ENCODE measurements at places on chromosomes 1 and 21.

DNA sequence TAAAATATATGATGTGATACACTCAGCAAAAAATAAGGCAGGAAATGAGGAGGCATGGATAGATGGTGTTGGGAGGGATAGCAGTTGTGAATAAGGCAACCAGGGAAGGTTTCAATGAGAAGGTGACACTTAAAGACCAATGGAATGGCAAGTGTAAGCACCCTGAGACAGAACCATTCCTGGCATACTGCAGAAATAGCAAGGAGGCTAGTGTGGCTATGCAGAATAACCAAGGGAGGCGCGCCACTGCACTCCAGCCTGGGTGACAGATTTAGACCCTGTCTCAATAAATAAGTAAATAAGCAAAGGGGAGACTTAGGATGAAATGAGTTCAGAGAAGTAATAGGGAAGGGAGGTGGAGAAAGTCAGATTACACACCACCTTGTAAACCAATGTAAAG is 113.9 kb downstream of the TOMM20 start:
- DNase-seq: no peak

GRCh38 chr1:110523011-110523410 is 4.0 kb upstream of the KCNA10 start:
- DNase-seq: no peak

DNA sequence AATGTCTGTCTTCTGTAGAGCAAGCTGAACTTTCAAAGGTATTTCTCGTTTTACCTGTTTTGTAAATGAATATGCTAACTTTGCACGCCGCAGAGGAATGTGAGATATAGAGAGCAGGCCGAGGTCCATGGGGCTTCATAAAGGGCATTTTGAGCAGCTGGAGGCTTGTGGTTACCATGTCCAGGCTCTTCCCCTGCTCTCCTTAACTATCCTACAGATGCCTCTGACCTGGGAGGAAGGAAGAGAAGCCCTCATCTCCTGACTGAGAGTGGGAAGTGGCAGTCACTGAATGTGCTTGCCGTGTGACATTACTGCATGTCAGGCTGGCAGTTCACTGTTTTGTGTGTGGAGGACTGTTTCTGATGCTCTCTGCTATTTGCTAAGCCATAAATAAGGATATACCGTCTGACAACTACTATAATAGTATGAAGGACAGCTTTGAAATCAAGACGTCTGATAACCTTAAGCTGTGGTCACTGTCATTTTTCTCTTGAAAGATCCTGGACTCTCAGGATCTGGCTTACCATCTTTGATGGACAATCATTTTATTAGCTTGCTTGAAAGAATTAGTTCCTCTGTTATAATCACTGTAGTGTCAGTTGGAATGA is 92.2 kb downstream of the DYRK1A start:
- no peak for DNase-seq

DNA sequence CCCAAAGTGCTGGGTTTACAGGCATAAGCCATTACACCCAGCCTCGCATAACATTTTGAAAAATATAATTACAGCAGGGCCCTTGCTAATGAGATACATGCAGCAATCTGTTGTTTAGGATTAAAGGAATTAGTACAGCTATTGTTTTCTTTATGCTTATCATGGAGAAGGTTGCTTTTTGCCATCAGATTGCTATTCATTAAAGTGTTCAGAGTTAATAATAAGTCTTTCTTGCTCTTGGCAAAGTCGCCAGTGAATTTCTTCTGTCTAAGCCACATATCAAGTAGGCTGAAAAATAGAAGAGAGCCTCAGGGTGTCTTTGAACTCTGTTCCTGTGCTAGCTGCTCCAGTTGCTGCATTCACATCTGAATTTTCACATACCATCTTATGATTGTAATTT is 144.1 kb downstream of the POU2F1 start:
- DNase-seq: no peak

GRCh38 chr1:31984419-31985347 is 29.0 kb upstream of the KHDRBS1 start:
- DNase-seq: no peak

DNA sequence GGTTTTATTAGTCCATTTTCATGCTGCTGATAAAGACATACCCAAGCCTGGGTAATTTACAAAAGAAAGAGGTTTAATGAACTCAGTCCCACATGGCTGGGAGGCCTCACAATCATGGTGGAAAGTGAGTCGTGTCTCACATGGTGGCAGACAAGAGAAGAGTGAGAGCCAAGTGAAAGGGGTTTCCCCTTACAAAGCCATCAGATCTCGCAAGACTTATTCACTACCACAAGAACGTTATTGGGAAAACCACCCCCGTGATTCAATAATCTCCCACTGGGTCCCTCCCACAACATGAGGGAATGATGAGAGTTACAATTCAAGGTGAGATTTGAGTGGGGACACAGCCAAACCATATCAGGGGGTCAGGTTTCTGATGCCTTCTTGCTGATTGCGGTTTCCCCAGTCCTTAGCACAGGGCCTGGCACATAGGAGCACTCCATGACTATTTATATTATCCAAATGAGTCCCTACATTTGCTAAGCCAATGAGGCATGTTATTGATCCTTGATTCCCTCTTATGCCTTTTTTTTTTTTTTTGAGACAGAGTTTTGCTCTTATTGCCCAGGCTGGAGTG is 35.3 kb upstream of the PAXBP1 start:
- no peak for DNase-seq

GRCh38 chr21:42621166-42621818 is 32.1 kb upstream of the PDE9A start:
- DNase-seq: no peak

DNA sequence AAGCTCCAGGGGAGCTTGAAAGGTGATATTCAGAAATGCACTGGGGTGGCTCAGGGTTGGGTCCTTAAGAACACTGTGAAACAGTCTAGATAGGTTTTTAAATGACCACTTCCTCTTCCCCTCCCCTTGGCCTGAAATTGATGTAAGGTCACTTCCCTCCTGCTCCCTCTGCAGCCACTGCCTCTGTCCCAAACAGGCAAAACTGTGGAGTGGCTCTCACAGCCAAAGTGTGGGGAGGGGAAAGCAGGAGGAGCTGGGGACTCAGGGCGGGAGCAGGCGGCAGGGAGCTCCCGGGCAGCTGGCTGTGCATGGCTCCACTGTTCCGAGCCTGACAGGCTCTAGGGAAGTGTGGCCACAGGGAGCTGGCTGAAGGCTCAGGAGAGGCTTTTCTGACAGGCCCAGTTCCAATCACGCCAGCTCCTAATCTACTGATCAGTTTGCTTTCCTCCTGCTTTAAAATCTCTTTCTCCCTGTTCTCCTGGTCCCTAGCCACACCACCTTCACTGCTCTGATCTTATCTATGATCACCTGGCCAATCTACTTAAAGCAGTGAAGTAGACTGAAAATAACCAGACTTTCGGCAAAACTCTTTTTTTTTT is 5.1 kb upstream of the CSRP1 start:
- DNase-seq: no peak

DNA sequence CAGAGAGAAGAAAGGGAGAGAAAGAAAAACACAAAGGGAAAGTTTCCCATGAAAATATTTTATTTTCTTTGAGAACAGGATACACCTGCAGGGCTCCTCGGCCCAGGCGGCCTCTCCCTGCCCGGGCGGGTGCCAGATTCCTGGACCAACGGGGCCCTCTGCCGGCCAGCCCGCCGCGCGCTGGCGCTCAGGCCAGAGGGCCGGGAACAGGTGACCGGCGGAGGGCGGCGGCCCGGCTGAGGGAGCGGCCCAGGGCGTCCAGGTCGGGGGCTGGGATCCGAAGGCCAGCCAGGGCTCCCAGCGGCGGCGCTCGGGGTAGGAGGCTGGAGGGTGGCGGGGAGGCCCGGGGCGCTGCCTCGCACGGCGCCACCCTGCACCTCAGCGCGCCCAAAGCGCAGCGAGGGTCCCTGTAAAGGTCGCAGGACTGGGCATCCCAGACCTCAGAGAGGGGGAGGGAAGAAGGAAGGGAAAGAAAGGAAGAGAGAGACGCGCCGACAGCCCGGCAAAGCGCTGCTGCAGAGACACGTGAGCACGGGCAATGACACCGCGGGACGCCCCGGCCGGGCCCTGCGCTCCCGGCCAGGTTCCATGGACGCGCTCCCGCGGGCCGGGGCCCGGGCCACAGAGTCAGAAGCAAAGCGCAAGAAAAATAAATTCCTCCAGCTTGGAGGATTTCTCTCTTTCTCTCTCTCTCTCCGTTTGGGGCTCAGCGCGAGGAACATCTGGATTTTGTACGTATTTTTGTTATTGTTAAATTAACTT is 927 bp downstream of the WNT9A start:
- no peak for DNase-seq

DNA sequence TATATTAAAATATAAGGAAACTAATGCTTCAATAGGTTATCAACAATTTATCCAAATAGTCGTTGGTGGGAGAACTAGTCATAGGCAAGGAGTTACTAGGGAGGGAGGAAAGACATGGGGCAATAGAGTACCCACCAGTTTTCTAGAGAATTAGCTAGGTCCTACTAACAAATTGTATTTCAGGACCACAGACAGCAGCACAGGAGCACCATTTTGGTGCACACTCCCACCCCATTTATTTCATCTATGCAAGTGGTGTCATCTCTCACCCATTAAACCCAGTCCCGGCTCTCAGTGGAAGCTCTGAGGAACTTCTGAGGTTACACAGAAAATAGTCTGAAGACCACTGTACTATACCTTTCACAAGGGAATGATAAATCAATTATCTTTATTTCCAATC is 89.0 kb upstream of the BCAR3 start:
- DNase-seq: no peak

DNA sequence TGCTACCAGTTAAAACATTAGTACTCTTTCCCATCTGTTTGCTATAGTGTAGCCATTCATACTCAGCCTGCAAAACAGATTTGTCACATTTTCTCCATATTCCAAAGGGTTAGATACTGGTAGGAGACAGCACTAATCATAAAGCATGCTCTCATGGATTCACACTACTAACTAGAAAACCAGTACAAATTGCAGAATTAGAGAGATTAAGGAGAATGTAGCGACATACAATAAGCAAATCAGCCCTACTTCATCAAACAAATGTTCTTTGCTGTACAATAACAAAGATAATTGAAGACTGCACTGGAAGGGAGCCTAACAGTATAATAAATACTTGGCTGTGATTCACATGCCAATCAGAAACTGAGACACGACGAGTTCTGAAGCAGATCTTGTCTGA is 368.0 kb upstream of the PRMT6 start:
- no peak for DNase-seq

DNA sequence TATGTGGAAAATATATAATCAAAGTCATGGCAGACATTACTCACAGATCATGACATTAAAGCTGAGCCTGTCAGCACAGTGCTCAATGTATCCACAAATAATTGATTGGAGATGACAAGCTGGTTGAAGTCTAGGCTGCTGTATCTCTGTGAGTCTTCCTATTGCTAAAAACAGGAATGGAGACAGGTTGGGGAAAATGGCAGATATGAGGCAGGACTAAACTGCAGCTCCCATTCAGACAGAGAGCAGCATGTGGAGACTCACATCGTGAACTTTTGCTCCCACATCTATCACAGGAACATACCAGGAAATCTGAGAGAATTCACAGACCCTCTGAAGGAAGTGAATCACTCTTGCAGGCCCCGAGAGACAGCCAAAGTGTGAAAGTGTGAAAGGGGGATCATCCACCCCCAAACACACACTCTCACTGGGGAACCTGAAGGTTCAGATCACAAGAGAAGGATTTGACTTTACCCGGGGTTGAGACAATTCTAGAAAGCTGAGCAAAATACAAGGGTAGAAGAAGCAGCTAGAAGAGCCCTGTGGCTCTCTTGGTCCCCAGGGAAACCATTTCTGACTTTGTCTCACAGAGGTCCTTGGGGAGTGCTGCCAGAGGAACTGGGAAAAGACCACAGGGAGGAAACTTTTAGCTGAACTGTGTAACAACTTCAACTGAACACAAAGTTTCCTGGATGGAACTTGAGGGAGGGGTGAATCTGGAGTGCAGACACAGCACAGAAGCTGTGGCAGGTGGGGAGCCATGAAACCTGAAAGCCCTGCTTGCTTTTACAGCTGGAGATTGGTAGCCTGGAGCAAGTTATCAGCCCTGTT is 173.4 kb downstream of the S1PR1 start:
- DNase-seq: no peak

DNA sequence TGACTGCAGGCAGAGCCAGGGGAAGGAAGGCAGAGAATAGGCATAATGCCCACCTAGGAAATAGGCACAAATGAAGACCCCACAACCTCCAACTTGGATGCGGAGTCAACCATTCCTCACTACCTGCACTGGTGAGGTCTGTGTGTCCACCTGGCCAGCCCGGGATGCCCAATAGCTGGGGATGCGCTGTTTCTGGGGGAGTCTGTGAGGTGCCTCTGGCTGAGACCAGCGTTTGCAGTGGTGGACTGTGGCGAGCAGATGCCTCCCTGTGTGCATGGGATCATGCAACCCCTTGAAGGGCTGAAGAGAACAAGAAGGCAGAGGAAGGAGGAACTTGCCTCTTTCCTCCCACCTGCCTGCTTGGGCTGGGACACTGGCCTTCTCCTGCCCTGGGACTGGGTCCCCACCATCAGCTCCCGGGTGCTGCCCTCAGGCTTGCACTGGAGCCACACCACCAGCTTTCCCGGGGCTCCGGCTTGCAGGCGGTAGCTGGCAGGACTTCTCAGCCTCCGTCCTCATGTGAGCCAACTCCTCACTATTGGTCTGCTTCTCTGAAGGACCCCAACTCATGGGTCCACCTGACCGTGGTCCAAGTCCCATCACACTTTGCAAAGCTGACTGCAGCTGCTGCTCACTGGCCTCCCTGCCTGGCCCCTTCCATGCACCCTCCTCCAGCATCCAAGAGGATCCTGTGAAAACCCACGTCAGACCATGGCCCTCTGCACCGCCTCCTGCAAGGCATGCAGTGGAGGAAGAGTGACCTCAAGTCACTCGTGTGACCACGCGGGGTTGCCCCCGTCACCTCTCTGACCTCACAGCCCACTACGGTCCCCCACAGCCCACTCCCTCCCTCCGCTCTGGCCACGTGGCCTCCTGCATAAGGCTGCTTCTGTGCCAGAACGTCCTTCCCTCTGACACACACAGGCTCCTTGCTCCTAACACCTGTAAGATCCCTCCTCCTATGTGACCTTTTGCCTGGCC is 2.7 kb upstream of the PDE9A start:
- DNase-seq: no peak

DNA sequence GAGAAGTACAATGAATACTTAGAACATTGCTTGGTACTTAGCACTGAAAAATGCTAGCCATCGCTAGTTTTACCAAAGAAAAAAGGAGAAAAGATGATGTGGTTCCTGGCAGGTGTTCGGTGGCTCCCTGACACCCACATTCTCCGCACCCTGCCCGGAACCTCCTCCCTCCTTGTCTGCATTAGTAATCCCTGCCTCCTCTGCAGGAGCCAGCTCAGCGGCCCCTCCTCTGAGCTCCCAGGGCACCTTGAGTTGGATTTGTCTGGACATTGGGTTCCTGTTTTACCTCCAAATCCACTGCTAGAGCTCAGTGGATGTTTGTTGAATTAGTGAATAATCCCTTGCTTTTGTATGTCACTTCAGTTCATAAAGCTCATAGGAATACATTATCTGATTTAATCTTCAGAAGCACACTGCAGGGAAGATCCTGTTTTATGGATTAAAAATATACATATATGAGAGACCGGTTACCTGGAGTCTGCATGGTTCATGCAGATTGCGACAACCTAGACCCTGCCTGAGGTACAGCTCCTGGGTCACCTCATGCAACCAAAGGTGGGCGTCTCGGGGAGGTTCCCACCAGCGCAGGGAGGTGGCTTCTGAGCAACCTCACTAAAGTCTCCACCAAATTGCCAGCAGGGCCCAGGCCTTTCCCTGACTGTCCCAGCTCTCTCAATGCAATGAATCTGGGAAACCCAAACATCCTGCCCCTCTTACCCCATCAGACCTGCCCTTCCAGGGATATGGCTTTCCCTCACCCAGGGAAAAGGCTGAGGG is 24.2 kb downstream of the PCAT6 start:
- DNase-seq: no peak

GRCh38 chr1:204077979-204078696 is 5.2 kb downstream of the SOX13 start:
- no peak for DNase-seq

- no peak for DNase-seq
These were observed 34.4 kb upstream of the PADI1 start for GRCh38 chr1:17170571-17170970.
